Epithelial cell of esophagus (primary cell): ENCODE measurements at places on chromosomes 7 and 10.
A peak's percentile ranks its signal among the peaks of the same experiment; 100 is the strongest.

- peak; percentile 53 for DNase-seq
These were observed 260.3 kb upstream of the FERD3L start for GRCh38 chr7:19405541-19405940.

DNA sequence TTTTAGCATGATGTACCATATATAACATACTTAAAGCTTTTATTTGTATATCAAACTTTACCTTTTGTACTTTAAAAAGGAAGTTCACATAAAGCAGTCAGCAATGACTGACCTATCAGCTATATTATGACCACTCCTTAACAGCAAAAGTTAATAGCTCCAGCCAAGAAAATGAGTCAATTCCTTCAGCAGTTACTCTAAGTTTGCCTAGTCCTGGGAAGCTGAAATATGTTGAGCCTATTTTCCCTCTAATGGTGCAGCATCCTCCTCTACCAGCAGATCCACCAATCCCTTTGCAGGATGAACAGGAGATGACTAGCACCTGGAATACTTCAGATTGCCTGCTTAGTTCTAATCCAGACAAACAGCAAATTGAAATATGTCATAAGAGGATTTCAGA, 64.2 kb downstream of the CUL2 start:
- peak; percentile 61 for DNase-seq

DNA sequence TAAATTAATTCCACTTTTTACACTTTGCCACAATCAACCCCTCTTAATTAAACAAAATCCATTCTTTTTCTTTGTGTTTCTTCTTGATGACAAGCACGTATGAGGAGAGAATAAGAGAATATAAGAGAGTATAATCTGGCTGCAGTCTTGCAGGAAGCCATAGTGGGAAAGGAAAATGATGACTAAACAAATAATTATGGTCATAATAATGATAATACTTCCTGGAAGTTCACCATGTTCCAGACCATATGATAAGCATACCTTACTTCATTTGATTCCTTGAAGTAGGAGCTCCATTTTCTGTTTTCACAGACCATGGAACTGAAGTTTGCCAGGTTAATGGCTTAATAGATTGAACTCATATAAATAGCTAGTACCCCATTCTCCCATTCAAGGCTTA, 237.8 kb downstream of the SEMA3D start:
- DNase-seq, result peak; percentile 10

GRCh38 chr10:806451-807162, 117.1 kb upstream of the DIP2C start:
- DNase-seq, result no peak

DNA sequence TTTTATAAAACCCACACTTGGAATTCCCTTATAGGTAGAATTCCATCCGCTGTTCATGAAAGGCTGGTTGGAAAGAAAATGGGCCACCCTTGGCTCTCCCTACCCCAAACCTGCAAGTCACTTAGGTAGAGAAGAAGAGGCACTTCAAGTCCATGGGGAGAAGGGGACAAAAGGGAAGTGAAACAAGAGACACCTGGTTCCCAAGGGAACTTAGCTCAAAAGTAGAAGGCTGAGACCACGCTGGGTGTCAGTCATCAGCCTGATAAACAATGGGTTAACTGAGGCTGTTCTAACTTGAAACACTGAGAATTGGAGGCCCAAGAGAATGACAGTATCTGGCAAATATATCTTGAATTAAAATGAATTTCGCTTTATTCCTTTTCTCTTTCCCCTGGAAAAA, 330.8 kb upstream of the NFE2L3 start:
- DNase-seq, result no peak

- DNase-seq, result no peak
These were observed 24.8 kb downstream of the C10orf67 start for GRCh38 chr10:23319835-23320234.
